ENCODE measurements at places on chromosomes 4 and X. TPM values are rescaled to one million over a fixed set of nuclear protein-coding genes. Genes with fewer than 3 reads are reported as not detected.

Gene TEX28
- not detected for total RNA-seq

Gene CHIC1
- total RNA-seq: 11.9 TPM

Gene SPRY1
- 44.5 TPM for total RNA-seq

Gene HTR2C
- total RNA-seq: not detected

Gene EREG
- total RNA-seq: 0.14 TPM

Gene HTN1
- total RNA-seq: not detected

Gene UGT2B28
- total RNA-seq: not detected

Gene SEC24D
- total RNA-seq: 187 TPM

Gene CPZ
- 6.3 TPM for total RNA-seq

Gene RIPPLY1
- not detected for total RNA-seq

Gene MAGEB2
- not detected for total RNA-seq

- no peaks in the 10 kb centered on the region for H3K4me1 ChIP-seq
- no peak for DNase-seq
- no peak overlapping the region for H3K4me3 ChIP-seq
Observed at GRCh38 chr4:163665101-163665500, 170.6 kb downstream of the TMA16 start.

DNA sequence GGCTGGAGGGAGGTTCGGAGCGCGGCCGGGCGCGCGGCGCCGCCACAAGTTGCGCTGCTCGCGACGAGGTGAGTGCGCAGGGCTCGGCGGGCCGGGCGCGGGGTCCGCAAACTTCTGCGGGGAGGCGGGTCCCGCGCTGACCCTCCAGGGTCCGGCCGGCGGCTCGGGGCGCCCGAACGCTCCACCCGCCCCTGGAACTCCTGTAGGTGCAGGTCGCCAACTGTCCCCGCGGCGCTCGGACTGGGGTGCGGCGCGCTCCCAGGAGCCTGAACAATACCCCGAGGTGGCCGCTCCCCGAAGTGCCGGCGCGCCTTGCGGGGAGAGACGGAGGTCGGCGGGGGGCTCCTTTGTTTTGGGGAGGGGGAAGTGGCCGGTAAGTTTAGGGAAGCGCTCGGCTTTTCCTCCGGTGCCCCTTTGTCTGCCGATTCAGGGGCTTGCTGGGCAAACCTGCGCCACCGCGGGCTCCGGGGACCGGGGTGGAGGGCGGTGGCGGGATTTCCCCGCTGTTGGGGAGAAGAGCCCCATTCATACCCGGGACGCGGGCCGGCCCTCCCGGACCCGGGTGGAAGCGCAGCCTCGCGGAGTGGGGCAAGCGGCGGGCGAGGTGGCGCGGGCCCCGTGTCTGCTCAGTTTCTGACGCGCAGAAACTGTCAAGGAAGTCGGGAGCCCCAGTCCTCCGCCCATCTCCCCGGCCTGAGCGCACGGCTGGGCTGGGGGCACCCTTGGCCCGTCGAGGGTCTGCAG, 694 bp downstream of the TBL1X start:
- no peaks in the 10 kb centered on the region for H3K27me3 ChIP-seq
- H3K4me3 ChIP-seq: peak overlapping the region; percentile 58
- DNase-seq: no peak

DNA sequence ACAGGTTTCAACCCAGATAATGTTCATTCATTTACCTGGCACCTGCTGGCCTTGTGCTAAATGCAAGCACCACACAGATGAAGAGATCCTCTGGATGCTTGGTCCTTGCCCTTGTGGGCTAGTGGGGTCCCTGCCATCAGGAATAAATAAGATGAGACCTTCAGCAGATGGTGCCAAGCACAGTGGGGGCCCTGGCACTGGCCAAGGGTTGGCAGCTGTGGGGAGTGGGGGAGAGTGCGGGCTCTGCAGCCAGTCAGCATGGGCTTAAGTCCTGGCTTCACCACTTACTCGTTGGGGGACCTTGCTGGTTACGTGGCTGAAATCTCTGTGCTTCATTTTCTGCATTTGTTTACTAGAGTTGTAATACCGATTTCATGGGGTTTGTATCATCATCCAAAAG, 6.9 kb downstream of the LAP3 start:
- peaks cover 8% of the 10 kb centered on the region for H3K4me1 ChIP-seq
- no peak for DNase-seq
- H3K27ac ChIP-seq: no peak overlapping the region
- no peaks in the 10 kb centered on the region for H3K27me3 ChIP-seq
- H3K4me3 ChIP-seq: no peak overlapping the region

DNA sequence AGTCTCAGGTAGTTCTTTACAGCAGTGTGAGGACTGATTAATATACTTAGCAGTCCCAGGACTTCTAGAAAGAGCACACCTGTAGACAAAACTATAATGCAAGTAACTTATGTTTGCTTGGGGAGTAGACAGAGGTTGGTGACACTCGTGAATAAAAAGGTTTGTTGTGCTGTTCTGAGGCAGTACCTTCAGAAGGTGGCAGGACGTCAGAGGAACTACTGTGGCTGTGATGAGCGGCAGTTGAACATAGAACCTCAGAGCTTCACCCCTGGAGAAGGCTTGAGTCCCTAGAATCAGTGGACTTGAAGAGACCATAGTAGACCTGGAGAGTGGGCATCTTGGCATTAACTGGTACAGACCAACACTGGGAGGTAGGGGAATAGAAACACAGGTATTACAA, 3.3 kb upstream of the GBA3 start:
- no peaks in the 10 kb centered on the region for H3K4me1 ChIP-seq
- H3K36me3 ChIP-seq: no peaks in the 10 kb centered on the region
- no peaks in the 10 kb centered on the region for H3K27me3 ChIP-seq

- no peak overlapping the region for H3K4me3 ChIP-seq
- H3K27ac ChIP-seq: no peak overlapping the region
- H3K27me3 ChIP-seq: no peaks in the 10 kb centered on the region
- no peak for DNase-seq
- peaks cover 19% of the 10 kb centered on the region for H3K4me1 ChIP-seq
Observed at GRCh38 chr4:139740121-139740520, 74.5 kb downstream of the MGST2 start.

- no peaks in the 10 kb centered on the region for H3K27me3 ChIP-seq
- H3K4me1 ChIP-seq: peaks cover 6% of the 10 kb centered on the region
- no peaks in the 10 kb centered on the region for H3K36me3 ChIP-seq
- no peak for DNase-seq
- H3K27ac ChIP-seq: no peak overlapping the region
Observed at GRCh38 chr4:139450586-139450985, 3.3 kb upstream of the RAB33B start.

DNA sequence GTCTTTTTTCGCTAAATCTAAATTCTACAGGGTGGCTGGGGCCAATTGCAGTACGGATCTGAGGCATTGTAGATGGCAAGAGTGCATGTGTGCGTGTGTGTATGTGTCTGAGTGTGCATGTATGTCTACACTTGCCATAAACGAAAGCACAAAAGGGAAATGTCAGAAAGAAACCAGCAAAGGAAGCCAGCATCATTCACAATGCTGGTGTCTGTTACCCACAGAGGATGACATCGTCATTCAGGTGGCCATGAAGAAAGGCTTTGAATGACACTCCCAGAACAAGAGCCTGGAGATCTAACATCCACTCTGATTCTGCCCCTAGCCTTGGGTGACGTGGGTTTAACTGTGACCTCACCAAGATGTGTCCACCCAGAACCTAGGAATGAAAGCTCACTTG, 124.6 kb downstream of the DHRSX start:
- H3K36me3 ChIP-seq: no peaks in the 10 kb centered on the region
- no peaks in the 10 kb centered on the region for H3K27me3 ChIP-seq
- H3K4me3 ChIP-seq: no peak overlapping the region
- H3K27ac ChIP-seq: no peak overlapping the region

GRCh38 chr4:6410068-6410467, 62.3 kb downstream of the PPP2R2C start:
- H3K27me3 ChIP-seq: peaks cover 2% of the 10 kb centered on the region
- H3K4me3 ChIP-seq: no peak overlapping the region
- H3K27ac ChIP-seq: no peak overlapping the region

DNA sequence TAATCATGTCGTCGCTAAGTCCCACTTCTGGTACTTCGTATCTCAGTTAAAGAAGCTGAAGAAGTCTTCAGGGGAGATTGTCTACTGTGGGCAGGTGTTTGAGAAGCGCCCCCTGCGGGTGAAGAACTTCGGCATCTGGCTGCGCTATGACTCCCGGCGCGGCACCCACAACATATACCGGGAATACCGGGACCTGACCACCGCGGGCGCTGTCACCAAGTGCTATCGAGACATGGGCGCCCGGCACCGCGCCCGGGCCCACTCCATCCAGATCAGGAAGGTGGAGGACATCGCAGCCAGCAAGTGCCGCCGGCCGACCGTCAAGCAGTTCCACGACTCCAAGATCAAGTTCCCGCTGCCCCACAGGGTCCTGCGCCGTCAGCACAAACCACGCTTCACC, 11.3 kb downstream of the PNCK start:
- H3K27me3 ChIP-seq: peaks cover 10% of the 10 kb centered on the region
- no peak for DNase-seq
- no peaks in the 10 kb centered on the region for H3K36me3 ChIP-seq
- no peak overlapping the region for H3K27ac ChIP-seq
- no peaks in the 10 kb centered on the region for H3K4me1 ChIP-seq

GRCh38 chr4:139410312-139410711, 43.6 kb upstream of the RAB33B start:
- H3K27me3 ChIP-seq: no peaks in the 10 kb centered on the region
- no peak overlapping the region for H3K27ac ChIP-seq
- H3K36me3 ChIP-seq: no peaks in the 10 kb centered on the region
- DNase-seq: no peak

GRCh38 chr4:183449193-183449882, 4.9 kb downstream of the CDKN2AIP start:
- H3K27ac ChIP-seq: peak overlapping the region; percentile 61
- H3K36me3 ChIP-seq: peaks cover 23% of the 10 kb centered on the region
- peaks cover 22% of the 10 kb centered on the region for H3K4me1 ChIP-seq
- H3K27me3 ChIP-seq: no peaks in the 10 kb centered on the region

DNA sequence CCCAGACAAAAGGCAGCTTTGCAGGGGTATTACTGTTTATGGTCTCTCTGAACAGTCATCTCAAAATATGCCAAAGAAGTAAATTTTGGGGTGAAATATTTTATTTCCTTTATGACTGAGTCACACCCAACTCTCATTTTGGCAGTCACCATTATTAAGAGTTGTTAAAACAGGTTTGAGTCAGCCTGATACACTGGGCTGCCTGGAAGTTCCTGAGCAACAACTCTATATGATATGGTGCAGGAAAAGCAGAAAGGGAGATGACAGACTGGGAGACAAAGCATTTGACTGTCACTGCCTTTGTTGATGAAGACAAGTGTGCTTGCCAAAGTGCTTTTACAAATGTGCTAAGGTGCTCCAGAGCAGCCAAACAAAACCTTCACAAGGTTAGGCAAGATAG, 1263.5 kb downstream of the PCDH7 start:
- no peak overlapping the region for H3K27ac ChIP-seq
- no peaks in the 10 kb centered on the region for H3K27me3 ChIP-seq
- no peaks in the 10 kb centered on the region for H3K36me3 ChIP-seq
- H3K4me1 ChIP-seq: no peaks in the 10 kb centered on the region

- H3K36me3 ChIP-seq: no peaks in the 10 kb centered on the region
- no peak overlapping the region for H3K4me3 ChIP-seq
Observed at GRCh38 chr4:97432551-97432950, 710.7 kb downstream of the STPG2 start.

DNA sequence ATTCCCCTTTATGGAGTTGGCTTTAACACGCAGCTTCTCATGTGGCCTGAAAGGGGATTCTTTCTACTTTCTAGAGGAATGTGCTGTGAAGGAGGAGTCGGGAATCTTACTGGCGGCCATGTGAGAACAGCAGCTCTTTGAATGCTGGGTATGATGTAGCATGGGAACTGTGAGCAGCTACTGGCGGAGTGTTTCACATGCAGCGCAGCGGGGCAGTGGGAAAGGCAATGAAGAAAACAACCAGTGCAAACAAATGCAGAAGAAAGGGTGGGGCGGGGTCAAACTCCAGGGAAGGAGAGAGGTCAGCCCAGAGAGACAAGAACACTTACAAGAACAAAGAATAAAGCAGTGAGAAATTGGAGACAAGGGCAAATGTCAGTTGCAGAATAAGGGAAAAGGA, 363.8 kb upstream of the FTHL17 start:
- H3K36me3 ChIP-seq: no peaks in the 10 kb centered on the region
- no peaks in the 10 kb centered on the region for H3K4me1 ChIP-seq
- H3K27me3 ChIP-seq: no peaks in the 10 kb centered on the region
- DNase-seq: peak; percentile 32
- no peak overlapping the region for H3K4me3 ChIP-seq
